Ureter (tissue), 1 donor: ENCODE measurements at places on chromosomes 1 and 21. TPM values are rescaled to one million over a fixed set of nuclear protein-coding genes. Genes with fewer than 3 reads are reported as not detected.
A peak's percentile ranks its signal among the peaks of the same experiment; 100 is the strongest.

Gene CENPF
- total RNA-seq = 0.60 TPM

Gene CR1
- 3.1 TPM for total RNA-seq

Gene SGIP1
- total RNA-seq = 15.8 TPM

Gene IBA57
- 11.5 TPM for total RNA-seq

Gene KRTAP13-2
- total RNA-seq = not detected

DNA sequence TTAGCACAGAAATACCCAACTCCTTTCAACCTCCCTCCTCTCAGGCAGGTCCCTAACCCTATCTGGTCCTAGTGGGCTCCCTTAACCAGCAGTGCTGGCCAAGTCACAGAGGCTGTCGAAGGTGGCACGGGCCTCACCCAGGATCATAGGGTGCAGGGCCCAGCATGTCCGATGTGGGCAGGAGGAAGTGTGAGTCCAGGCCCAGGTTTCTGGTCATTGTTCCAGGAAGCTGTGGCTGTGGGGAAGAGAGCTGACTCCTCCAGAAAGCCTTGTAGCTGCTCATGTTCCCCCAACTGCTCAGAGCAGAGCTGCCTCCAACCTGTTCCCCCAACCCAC, 2.4 kb downstream of the CCDC17 start:
- no peak for DNase-seq

DNA sequence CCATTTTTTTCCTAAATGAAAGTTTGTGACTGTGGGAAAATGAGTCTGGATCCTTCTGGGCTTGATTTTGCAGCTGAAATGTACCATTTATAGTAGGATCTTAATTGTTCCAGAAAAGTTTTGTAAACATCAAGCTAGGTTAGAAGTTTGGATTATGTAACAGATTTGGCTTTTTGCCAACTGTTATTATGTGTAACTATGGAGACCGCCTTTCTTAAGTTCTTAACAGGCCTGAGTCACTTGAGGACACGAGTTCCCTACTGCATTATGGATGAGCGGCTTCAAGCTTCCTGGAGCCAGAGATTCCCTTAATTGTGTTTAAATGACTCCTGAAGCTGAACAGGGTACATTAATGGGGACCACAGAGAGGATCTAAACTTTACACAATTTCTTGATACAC, 22.2 kb downstream of the SLC25A33 start:
- no peak for DNase-seq

DNA sequence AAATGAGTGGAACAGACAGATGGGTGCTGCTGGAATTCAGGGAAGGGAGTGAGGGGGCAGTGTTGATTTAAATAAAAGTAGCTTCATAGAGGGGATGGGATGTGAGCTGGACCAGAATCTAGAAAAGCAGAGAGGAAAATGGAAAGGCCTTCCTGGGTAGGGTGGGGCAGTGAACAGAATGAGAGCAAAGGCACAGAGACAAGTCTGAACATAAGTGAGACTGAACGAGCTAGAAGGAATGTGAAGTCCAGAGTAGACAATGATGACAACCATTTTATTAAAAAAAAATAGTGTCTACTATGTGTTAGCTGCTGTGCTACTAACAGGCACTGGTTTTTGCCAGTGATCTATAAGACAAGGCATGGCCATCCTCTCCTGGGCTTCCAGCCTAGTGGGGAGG, 36.0 kb downstream of the ELK4 start:
- DNase-seq = peak; percentile 46

DNA sequence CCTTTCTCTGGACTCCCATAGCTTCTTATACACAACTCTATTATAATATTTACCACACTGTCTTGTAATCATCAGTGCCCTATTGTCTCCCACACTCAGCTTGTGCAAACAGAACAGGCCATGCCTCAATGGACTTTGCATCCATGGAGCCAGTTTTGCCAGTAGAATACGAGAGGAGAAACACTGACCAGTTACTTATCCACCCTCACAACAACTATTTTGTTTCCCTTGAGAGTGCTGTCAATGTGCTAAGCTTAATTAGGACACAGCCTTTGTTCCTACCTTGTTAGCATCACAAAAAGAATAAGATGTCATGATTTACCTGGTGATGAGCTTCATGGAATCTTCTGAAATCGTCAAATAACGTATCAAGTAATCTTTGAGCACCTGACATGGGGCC, 18.1 kb upstream of the LRRC52 start:
- DNase-seq = no peak

- DNase-seq = no peak
Measured at GRCh38 chr1:86714561-86715244, 10.3 kb downstream of the SH3GLB1 start.

GRCh38 chr1:164725401-164725800, 166.4 kb downstream of the PBX1 start:
- DNase-seq = no peak

- DNase-seq = no peak
Measured at GRCh38 chr1:231678011-231678432, 51.4 kb downstream of the DISC1 start.

- DNase-seq = no peak
Measured at GRCh38 chr1:37634244-37634991, at the start of gene RSPO1. TSS of gene RSPO1 (minus strand) at chr1:37634892. CDS start at chr1:37629661, 5,231 bp downstream.

- DNase-seq = no peak
Measured at GRCh38 chr1:95086949-95087533, 14.3 kb upstream of the ALG14 start.

GRCh38 chr21:37374027-37374426, 7.5 kb downstream of the DYRK1A start:
- no peak for DNase-seq
